ENCODE measurements at places on chromosomes 5 and 9. TPM values are rescaled to one million over a fixed set of nuclear protein-coding genes. Genes with fewer than 3 reads are reported as not detected.

Gene KIF20A
- 37.7 TPM for total RNA-seq

Gene PIP5KL1
- 2.0 TPM for total RNA-seq

Gene PAEP
- 0.45 TPM for total RNA-seq

Gene PPP2CA
- total RNA-seq: 267 TPM

Gene SPAAR
- 0.13 TPM for total RNA-seq

Gene OR1J2
- not detected for total RNA-seq

Gene MLANA
- not detected for total RNA-seq

Data from A549 treated with Mapracorat at 1 μM for 4 hours (cell line).